ENCODE measurements at places on chromosomes 12 and 14.

GRCh38 chr14:23877538-23878180 lies 75.9 kb upstream of the DHRS4 start:
- DNase-seq: peak; percentile 57

DNA sequence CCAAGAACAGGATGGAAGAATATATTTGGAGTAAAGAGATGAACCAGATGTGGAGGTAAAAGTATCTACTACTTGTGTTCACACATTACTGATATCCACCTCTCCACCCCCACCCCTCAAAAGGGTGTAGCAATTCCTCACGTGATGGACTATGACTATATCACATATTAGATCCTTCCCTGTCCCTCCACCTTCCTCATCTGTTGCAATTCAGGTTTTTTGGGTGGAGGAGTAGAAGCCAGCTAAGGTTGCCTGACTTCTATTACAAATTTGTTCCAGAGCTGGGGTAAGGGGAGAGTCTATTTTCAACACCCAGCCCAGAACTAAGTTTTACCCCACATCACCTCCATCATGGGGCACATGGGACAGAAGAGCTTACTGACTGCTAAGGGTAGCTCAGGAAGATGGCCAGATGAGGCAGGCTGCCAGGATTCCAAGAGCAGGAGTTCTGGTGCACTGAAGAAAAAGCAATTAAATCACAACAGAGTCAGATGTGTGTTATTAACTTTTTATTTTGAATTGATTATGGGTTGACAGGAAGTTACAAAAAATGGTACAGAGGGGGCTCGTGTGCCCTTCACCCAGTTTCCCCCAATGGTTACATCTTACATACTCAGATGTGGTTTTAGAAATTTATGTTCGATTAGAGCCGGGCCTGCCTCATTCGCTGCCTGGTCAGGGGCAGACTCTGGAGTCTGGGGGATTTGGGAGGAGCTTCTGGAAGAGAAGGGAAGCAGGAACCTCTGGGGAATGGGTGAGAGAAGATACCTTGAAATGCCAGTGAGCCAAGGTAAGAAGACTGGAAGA lies 2.1 kb downstream of the RNASE13 start:
- DNase-seq: no peak

GRCh38 chr12:122903693-122904034 lies 7.7 kb upstream of the VPS37B start:
- no peak for DNase-seq

GRCh38 chr12:91140026-91140931 lies 29.0 kb upstream of the LUM start:
- no peak for DNase-seq

DNA sequence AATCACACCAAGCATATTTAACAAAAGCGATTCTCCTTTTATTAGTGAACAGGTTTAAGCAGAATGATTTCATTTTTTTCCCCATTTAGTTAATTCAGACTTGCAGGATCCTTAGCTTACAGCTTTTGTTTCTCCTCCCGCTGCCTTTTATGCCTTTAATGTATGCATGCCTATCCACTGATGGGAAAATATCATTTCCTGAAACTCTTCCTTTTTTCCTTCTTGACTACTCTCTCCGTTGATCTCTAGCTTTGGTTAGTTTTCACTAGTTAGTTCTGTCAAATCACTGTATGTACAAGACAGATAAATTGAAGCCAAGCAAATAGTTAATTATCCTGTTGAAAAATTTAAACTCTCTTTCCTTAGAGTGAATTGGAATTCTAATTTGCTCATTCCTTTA lies 26.3 kb downstream of the NKX2-1 start:
- no peak for DNase-seq

DNA sequence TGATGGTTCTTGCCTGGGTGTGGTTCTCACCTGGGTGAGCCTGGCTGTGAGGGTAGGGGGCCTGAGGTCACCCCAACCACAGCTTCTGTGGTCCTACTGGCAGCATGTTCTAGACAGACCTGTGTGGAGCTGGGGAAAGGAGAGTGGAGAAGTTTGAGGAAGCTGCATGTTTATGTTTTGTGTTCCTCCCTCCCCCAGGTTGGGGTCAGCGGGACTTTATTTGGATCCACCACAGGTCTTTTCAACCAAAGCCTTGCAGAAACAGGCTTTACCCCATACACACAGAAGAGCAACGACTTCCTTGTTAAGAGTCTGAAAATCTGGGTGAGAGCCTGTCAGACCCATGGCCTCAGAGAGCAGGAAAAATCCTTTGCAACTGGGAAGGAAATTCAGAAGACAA lies 5.6 kb downstream of the CD9 start:
- DNase-seq: no peak

- peak; percentile 76 for DNase-seq
These were observed 11.1 kb upstream of the DPF3 start for GRCh38 chr14:72904840-72905561.

DNA sequence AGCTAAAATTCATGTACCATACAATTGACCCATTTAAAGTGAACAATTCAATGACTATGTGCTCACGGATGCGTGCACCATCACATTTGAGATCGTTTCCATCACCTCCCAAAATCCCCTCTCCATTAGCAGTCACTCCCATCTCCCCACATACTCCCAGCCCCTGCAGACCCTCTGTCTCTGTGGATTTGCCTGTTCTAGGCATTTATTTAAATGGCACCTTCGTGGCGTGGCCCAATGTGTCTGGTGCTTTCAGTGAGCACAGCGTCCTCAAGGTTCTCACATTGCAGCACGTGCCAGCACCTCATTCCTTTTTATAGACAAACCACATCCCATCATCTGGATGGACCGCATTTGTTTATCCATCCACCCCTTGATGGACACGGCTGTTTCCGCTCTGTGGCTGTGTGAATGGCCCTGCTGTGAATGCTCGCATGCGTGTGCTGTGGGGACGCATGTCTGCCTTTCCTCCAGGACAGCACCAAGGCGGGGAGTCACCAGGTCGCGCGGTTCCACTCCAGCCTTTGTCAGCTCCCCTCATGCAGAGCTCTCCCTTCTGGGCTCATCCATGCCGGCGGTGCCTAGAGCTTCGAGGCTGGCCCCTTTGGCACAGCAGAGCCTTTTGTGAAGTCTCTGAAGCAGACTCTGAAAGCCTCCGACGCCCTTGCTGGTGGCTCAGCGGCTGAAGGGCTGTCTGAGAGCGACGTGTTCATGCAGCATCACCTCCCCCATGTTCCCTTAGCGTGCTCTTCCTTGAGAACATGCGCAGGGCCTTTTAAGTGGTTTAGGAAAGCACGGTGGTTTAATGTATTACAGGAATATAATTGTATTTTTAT lies 184.4 kb downstream of the KIF26A start:
- DNase-seq: no peak

DNA sequence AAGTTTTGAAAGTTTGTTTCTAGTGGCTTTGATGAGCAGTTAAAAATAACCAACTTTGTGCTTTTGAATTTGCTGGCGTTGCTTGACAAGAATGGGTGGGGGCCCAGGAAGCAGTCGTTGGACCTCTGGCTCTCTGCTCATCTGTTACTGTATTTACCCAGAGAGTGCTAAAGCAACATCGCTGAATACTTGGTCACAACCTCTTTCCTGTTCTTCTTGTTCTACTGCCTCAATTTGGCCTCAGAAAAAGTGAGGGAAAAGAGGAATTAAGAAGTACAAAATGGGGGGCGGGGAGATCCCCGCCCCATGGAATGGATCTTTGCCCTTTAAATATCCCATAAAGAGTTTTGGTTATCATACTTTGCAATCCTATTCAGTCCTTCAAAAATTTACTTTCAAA lies 221.5 kb upstream of the G2E3 start:
- no peak for DNase-seq

DNA sequence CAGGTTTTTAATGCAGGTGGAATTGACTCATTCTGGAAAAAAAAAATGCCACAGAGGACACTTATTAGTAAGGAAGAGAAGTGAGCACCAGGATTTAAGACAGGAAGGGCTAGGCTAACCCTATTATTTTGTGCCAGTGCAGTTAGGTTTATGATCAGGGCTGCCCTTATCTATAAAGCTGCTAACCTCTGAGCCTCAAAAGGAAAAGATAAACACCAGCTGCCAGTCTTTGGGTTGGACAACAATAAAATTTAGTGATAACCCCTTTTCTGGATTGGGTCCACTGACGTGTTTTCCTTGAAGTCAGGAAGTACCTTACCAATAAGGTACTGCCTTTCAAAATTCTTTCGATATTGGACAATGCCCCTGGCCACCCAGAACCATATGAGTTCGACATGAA lies 128.9 kb downstream of the NUBPL start:
- no peak for DNase-seq

DNA sequence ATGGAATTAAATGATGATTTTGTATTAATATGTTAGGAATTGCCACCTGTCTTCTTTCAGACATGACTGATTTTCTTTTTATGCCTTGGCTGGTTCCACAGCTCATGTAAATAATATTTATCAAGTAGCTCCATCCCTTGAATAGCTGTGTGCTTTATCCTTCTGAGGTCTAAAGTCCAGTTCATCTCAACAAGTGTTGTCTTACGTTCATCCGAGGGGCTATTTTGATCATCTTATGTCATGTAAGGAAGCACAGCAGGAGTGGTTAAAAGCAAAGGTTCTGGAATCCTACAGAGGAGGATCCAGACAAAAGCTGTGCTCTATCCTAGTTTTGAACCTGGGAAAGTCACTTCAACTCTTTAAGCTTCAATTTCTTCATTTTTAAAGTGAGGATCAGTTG lies 123.7 kb upstream of the ATP2B1 start:
- DNase-seq: no peak

DNA sequence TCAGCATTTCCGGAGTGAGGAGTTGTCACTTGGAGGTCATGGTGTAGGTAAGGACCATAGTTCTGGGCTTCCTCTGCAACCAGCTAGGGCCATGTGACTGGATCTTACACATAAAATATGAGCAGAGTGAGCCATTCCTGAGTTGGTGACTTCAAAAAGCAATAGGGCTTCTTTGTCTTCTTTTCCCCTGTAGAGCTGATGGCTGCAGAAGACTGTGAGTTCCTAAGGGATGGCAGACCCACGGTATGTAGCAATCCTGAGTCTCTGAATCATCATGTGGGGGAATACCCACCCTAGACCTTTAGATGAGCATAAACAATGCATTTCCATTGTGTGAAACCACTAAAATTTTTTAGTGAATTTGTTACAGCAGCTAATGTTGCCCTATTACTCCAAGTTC lies 151.1 kb upstream of the TBX3 start:
- peak; percentile 28 for DNase-seq

DNA sequence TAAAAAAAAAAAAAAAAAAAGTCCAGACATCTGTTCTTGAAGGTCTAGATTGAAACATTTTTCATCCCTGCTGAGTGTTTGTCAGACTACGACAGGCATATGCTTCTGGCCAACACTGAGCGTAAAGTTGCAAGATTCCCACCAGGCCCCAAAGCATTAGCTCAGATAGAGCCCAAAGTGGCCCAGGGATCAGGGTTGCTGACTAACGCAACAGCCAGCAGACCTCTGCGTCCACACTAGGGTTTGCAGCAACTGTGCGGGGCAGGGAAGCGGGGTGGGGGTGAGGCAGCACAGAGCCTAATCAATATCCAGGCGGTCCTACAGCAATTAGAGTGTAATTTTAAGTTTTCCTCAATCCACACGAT lies 55.7 kb downstream of the SSH1 start:
- DNase-seq: no peak

DNA sequence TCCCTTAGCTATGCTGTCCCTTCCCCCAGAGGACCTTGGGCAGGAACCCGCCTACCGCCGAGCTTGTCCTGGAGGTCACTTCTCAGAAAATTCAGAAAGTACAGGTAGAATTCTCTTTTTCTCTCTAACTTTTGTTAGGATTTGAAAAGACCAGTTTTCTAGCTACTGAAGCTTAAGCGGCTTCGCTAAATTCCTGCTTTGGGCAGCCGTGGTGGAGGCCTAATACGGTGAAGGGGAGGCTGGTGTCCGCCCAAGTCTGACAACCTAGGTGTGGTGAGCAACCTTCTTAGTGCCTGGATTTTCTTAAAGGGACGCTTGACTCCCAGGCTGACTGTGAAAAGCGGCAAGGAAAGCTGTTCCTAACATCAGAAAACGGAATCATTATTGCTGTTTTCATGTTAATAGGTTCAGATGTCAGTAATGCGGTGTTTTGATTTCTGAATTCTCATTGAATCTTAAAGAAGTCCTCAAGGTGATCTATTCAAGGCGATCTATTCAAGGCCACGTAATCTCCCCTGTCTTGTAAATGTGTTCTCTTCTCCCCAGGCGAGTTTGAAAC lies 835 bp downstream of the FGD4 start:
- DNase-seq: peak; percentile 61

GRCh38 chr12:93639406-93639805 lies 37.8 kb upstream of the CRADD start:
- DNase-seq: no peak

DNA sequence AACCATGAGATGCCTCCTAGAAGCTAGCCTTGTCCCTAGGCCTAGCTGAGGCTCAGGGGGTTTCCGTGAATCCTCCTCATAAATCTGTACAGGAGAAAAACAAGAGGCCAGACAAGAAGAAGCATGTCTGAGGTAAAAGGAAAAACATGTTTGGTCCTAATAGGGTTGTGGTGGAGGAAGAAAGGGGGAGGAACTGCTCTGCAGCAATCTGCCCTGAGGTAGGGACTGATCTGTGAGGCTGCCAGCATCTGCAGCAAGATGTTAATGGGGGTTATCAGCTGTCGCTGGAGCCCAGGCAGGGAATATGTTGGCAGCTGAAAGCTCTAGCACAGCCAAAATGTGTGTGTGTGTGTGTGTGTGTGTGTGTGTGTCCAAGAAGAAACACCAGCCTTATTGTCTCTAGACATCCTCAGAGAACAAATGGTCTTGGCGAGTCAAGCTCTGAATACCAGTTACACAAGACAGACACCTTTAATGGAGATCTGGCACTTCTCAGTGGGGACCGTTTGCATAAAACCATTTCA lies 218.5 kb downstream of the NUAK1 start:
- no peak for DNase-seq

GRCh38 chr12:27193106-27193505 lies 51.0 kb upstream of the STK38L start:
- DNase-seq: peak; percentile 32

DNA sequence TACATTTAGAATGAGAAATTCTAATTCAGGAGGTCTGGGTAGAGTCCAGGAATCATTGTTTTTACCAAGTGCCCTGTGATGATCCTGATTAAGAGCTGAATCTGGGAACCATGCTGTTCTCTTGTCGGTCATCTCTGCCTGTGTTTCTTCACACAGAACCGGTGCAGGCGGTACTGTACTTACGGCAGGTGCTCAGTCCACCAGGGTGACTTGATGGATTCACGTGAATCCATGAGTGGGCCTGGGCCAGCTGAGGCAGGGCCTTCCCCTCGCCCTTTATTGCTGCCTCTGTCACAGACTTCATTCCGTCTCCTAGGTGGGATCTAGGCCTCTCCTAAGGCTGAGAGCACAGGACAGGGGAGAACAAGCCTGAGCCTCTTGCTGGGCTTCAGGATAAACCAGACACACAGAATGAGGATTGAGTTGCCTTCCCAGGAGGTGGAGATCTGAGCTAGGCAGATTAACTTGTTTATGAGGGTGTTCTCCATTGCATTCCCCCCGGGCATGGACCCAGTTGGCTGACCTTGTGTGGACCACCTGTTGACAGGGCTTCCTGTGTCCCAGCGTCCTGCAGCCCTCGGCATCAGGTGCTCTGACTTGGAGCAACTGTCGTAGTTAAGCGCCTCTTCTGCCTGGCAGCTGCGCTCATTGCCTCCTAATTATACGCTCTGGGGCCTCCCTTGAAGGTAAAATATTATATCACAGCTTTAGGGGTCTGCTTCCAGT lies 42.1 kb downstream of the B4GALNT3 start:
- no peak for DNase-seq

Data from kidney tubule cell (primary cell).